ENCODE measurements at places on chromosomes 16 and 17.

DNA sequence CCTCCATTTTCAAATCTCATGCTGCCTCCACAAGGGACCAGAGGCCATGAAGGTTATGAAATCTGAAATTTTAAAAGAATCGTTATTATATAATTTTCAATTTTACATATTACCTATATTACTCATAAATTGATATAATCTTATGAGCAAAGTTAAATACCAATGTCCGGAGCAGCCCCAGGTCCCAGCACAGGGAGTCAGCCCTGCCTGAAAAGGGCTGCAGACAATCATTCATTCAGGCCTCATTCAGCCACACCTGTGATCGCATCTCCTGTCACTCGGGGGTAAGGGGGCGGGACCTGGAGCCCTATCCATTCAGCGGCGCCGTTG, 172.5 kb downstream of the AHSP start:
- DNase-seq: peak; percentile 90

DNA sequence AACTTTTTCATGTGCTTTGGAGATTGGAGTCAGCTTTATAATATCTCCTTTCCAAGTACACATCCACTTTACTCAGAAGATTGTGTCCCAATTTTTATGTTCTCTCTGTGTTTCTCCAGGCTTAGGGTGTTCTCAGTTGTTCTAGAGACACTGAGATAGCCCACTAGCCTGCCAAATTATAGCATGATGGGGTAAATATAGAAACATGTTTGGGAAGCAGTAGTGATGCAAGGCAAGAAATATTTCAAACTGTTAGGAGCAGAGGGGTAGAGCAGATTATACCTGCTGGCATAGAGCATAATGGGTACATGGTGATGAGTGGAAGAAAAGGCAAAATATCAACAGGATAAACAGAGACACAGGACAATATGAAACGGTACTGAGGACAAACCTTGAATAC, 12.4 kb downstream of the SLFN11 start:
- no peak for DNase-seq

- DNase-seq: no peak
Measured at GRCh38 chr17:66474806-66475497, 172.5 kb downstream of the PRKCA start.

DNA sequence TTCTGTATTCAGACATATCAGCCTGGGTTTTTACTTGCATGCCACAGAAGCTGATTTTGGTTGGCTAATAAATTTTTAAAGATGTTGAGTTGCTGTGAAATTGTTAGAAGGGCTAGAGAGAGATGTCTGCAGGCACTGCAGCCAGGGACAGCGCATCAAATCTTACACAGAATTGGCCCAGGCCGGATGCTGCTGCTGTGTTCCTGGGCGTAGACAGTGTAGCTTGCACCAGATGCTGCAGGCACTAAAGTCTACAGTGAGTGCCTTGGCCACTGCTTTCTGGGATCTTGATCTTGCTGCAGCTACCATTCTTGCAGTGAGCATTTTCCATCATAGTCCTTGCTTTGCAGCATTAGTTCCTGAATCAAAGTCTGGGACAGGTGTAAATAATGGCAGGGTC, 169.9 kb downstream of the SPECC1 start:
- no peak for DNase-seq

GRCh38 chr17:62899361-62899760, 66.7 kb upstream of the TANC2 start:
- DNase-seq: no peak

Measured in GM10248 (cell line).